ENCODE measurements at places on chromosomes 1 and 21.
A peak's percentile ranks its signal among the peaks of the same experiment; 100 is the strongest.

DNA sequence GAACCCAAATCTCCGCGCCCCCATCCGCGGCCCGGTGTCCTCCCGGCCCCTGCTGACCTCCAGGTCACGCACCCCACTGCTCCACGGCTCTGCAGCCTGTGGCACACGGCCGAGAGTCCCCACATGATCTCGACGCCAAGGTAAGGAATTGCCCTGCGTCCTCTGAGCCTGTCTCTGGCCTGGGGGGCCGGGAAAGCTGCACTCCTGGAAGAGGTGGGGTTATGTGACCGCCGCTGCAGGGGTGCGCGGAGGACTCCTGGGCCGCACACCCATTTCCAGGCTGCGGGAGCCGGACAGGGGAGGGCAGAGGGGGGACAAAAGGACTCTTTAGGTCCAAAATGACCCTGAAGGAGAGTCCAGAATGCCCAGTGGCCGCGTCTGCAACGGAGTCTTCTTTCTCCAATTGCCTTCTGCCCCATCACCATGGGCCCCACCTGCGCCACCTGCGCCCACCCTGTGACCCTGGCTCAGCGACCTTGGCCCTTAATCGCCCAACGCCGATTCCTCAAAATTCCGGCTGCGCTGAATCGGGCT is 997 bp upstream of the SIM2 start:
- no peak for DNase-seq

DNA sequence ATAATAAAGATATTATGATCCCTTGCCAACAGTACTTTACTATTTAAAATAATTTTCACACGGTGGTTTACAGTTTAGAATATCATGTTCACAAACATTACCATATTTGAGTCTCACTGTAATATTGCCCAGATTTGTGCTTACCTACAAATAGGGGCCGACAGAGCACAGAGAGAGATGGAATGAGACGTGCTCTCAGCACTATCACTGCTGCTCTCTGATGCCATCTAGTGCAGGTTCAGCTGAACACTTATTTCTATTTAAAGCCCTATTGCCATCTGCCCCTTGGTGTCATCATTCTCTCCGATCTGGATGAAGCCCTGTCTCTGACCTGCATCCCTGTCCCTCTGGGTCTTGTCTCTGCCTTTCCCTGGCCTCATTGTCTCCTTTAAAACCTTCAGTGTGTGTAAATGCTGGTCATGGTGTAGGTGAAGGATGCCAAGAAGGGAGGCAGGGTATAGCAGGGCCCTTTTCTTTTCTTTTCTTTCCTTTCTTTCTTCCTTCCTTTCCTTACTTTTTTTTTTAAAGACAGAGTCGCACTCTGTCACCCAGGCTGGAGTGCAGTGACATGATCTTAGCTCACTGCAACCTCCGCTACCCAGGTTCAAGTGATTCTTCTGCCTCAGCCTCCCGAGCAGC is 6.9 kb upstream of the GPATCH4 start:
- DNase-seq: peak; percentile 27

- no peak for DNase-seq
Observed at GRCh38 chr1:183893561-183894289, 88.8 kb downstream of the RGL1 start.

DNA sequence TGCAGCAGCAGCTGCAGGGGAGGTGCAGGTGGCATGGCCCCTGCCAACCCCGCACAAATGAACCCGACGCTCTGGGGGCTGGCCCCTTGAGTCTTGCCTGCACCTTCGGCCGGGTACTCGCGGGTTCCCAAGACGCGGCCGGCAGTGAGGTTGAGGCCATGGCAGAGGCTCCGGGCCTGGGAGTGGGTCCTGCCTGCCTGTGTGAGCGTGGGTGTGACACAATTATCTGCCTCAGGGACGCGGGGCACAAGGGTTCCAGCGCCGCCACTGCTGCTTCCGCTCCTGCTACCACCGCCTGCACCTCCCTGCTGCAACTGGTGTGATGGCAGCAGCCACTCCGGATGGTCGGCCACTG is 20.9 kb upstream of the TGFB2 start:
- no peak for DNase-seq
